ENCODE measurements at places on chromosomes 3 and 15.

DNA sequence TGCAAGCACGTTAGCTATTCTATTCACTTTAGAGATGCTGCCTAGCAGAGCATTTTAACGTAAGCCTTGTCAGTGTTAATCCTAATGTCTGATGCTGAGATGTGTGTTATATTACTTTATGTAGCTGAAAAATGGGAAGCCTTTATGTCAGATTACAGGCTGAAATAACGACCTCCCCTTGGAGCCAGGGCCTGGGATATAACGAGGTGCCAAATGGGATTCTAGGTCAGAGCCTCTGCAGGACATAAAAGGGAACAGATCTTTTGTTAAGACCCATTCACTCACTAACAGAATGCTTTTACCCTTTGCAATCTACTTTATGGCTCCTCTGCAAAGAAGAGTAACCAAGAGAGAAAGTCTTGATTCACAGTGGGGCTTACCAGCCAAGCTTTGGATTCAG, 815.5 kb upstream of the CFAP20DC start:
- DNase-seq, result no peak

- no peak for DNase-seq
Observed at GRCh38 chr15:91227117-91227516, 127.1 kb downstream of the SV2B start.

GRCh38 chr15:63572749-63573464, 24.3 kb upstream of the FBXL22 start:
- DNase-seq, result no peak

DNA sequence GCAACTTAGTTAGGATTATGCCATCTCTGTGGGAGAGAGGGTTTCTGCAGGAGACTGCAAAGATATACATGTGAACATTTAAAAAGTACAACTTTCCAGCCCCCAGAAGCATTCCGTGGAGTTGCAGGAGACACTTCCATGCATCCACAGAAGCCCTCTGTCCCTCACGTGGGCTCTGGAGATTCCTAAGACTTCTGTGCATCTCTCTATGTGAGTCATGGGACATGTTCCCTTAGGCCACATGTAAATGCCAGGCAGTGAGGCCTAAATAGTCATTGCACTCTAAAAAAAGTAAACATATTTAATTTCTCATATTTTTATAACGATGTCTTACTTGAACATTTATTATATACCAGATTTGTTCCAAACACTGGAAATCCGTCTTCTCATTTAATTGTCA, 126.5 kb upstream of the ROPN1 start:
- DNase-seq, result no peak

DNA sequence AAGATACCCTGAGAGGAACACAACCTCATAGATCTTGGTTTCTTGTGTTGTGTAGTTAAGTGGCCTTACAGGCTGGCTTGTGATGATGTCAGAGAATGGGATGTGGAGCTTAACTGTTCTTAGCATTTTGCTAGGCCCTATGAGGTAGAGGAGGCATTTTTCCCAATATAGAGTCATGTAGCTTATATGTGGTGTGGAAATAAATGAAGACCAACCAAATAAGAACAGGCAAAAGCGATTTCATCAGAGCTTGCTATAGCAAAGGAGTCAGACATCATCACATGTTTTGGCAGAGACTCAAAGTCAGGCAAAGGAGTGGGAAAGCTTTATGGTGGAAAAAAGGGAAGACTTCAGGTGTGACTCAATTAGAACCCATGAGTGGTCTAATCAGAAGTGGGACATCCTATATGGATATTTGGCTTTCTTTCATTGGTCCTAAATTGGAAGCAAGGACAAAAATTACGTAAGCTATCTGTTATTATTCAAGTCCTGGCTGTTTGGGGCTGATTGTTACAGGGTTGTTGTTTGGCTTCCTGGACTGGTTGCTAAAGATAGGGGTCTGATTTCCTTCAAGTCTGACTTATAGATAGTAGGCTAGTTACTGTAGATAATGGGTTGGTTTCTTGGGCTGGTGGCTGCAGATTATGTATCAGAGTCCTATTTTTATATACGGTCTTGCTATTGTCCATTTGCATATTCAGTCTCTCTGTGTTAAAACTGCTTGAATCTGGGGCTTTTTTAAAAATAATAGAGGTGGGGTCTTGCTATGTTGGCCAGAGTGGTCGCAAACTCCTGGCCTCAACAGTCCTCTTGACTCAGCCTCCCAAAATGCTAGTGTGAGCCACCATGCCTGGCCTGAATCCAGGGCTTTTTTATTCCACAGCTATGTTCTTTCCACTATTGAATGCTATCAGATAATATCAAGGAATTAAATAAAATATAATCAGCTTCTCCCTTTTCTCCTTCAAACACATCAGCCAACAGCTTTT, 30.3 kb upstream of the SETD2 start:
- DNase-seq, result no peak

GRCh38 chr15:81064253-81064652, 63.5 kb downstream of the TLNRD1 start:
- no peak for DNase-seq

DNA sequence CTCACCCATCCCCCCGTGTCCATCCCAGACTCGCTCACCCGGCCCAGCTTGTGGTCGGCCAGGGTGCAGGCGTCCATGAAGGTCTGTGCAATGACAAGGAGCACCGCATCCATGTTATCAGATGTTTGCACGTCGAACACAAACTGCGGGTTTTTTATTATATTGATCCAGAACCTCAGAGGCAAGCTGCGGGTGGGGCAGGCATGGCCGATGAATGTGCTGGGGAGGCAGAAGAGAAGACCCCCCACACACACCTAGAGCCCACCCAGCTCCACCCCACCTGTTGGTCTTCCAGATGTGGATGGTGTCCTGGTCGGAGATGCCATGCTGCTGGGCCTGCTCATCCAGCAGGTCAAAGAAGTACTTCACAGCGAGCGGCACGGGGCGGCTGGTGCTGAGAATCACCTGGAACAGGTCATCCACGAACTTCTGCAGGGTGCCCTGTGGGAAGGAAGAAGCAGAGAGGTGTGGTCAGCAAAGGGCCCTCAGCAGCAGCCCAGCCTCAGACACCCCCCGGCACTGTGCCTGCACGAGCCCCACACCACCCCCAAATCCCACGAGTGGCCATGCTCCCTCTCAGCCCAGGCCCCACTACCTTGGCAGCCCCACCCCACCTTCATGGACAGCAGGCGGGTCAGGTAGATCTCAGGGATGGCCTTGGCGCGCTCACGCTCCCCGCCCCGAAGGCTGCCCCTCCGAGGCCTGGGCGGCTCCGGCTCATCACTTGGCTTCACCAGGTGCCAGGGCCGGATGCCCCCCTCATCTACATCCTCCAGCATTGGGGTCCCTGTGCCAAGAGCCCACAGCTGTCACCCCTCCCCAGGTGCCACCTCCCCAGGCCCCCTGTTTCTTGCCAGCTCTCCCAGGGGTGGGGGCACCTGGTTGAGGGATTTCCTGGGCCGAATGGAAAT, 20.3 kb downstream of the PLXNB1 start:
- DNase-seq, result no peak

Measured in H4 (cell line).